ENCODE measurements at places on chromosomes 16 and 17. TPM values are rescaled to one million over a fixed set of nuclear protein-coding genes. Genes with fewer than 3 reads are reported as not detected.

TTC19 gene
- 34.8 TPM for total RNA-seq

TP53TG3F gene
- not detected for total RNA-seq

TLCD2 gene
- total RNA-seq, result 5.3 TPM

OR3A3 gene
- not detected for total RNA-seq

ZNF624 gene
- 8.1 TPM for total RNA-seq

HS3ST3B1 gene
- total RNA-seq, result 4.6 TPM

KRT32 gene
- total RNA-seq, result not detected

ACSM2B gene
- total RNA-seq, result not detected

KREMEN2 gene
- not detected for total RNA-seq

GTF3C1 gene
- 63.4 TPM for total RNA-seq

EPN3 gene
- not detected for total RNA-seq
